ENCODE measurements at places on chromosomes 2 and 18.

DNA sequence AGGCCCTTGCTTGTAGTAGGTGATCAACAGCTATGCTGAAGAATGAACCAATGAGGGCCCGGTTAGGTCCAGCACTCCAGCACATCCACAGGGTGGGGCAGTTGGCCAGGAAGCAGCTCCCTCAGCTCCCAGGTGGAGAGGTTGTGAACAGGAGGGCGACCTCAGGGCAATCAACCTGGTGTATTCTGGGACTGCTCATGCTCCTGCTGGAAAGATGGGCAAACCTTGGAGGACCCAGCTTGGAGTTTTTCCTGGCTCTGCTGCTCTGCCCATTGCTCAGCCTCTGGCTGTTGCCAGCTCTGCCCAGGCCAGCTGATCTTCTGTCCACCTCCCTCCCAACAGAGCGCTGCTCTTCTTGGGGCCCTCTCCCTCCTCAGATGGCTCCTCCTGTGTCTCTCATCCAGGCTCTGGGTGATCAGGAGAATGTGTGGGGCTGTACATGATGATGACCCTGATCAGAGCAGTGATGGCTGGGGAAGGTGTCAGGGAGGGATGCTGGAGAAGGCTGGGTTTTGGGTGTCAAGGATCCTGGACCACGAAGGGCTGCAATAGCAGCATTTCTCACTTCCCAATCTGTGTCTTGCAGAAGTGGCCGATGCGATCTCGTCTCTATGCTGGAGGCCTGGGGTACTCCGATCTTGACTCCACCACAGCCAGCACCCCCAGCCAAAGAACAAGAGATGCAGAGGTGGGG is 3.4 kb downstream of the TCF23 start:
- H3K4me1 ChIP-seq = no peaks in the 10 kb centered on the region
- no peaks in the 10 kb centered on the region for H3K36me3 ChIP-seq
- DNase-seq = no peak
- H3K27me3 ChIP-seq = no peaks in the 10 kb centered on the region

DNA sequence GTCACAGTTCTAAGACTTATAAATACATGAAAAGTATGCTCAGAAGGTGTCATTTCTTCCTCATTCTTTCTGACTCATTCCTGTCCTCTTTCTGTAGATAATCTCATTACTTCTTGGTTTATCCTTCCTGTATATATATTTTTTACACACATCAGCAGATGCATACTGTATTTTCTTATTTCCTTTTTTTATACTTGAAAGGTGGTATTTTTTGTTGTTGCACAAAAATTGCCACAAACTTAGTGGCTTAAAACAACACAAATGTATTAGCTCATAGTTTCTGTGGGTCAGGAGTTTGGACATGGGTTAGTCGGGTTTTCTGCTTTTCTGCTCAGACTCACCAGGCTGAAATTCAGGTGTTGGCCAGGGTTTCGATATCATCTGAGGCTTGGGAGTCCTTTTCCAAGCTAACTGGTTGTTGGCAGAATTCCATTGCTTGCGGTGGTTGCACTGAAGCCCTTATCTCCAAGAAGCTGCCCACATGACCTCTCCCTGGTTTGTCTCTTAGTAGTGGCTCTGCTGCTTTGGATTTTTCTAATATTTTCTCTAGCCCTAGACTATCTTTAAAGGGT is 162.6 kb downstream of the FMNL2 start:
- H3K4me3 ChIP-seq = no peak overlapping the region
- no peaks in the 10 kb centered on the region for H3K36me3 ChIP-seq
- H3K27ac ChIP-seq = no peak overlapping the region

DNA sequence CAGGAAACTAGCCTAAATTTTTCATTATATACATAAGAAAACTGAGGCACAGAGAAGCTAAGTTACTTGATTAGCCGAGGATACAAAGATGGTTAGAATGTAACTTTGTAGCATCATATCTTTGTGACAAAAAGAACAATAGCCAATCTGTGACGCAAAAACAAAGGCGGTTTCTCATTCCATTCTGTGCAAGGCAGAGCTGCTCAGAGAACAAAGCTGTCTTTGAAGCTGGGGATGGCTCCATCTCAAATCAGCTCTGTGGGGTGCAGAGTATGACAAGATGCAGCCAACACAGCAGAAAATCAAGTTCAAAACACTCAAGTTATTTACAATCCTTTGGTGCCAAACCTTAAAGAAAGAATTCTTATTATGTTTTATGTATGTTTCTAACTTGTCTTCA is 81.9 kb upstream of the VWC2L start:
- H3K36me3 ChIP-seq = no peaks in the 10 kb centered on the region
- H3K27me3 ChIP-seq = no peaks in the 10 kb centered on the region
- no peak overlapping the region for H3K27ac ChIP-seq
- DNase-seq = no peak
- no peaks in the 10 kb centered on the region for H3K4me1 ChIP-seq
- no peak overlapping the region for H3K4me3 ChIP-seq

- no peaks in the 10 kb centered on the region for H3K27me3 ChIP-seq
- H3K36me3 ChIP-seq = no peaks in the 10 kb centered on the region
- H3K27ac ChIP-seq = no peak overlapping the region
- DNase-seq = no peak
- H3K4me3 ChIP-seq = no peak overlapping the region
Measured at GRCh38 chr2:134079373-134079772, 174.5 kb upstream of the MGAT5 start.

GRCh38 chr18:59657012-59657411 is 40.2 kb downstream of the CCBE1 start:
- peaks cover 4% of the 10 kb centered on the region for H3K4me1 ChIP-seq
- no peak overlapping the region for H3K27ac ChIP-seq
- no peak for DNase-seq
- no peaks in the 10 kb centered on the region for H3K36me3 ChIP-seq
- H3K27me3 ChIP-seq = no peaks in the 10 kb centered on the region

DNA sequence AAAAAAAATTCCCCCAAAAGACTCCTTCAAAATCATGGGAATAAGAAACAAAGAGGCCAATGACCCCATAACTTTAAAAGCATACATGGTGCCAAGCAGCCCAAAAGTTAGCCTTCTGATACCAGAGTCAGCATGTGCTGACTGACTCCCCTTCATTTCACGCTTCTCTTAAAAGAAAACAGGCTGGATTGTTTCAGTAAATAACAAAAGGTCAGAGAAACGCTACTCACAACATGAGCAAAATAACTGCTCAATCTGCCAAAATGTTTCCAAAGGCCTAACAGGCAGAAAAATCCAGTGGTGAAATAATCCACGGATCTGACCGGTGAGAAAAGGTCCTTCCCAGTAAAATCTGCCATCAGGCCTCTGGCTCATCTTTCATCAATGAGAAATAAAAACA is 71.6 kb downstream of the BCL2 start:
- no peak overlapping the region for H3K4me3 ChIP-seq
- no peak for DNase-seq
- H3K27ac ChIP-seq = no peak overlapping the region

DNA sequence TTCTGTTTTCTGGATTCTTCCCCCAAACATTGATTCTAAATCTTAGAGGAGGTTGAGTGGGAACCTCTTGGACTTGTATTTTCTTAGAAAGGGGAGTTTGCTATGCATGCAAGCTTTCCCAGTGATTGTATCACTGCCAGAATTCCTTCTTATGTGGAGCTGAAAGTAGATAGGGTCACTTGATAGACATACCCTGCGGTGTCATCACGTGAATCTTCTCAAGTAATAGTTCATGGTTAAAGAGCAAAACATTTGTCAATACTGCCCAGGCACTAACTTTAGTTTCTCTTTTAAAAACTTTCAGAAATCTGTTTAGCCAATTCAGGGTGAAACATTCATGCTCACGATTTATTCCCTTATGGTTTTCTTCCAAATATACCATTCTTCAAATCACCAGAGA is 6.4 kb downstream of the PMAIP1 start:
- no peak for DNase-seq
- no peaks in the 10 kb centered on the region for H3K36me3 ChIP-seq
- no peaks in the 10 kb centered on the region for H3K4me1 ChIP-seq
- no peak overlapping the region for H3K4me3 ChIP-seq

DNA sequence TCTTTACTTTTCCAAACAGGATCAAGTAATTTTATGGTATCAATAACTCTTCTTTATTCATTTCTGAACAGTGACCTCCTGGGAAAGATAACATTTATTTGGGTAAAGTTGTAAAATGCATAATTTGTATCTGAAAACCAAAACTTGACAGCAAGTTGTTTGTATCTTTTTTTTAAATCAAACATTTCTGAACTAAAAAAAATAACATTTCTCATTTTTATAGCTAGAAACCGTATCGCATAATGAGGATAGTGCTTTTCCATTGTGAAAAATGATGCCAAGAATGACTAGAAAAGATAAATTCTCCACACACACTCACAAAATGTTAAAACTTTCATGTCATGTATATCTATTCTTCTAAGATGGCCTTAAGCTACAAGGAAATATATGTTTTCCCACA is 578.2 kb downstream of the RIT2 start:
- no peaks in the 10 kb centered on the region for H3K27me3 ChIP-seq
- H3K36me3 ChIP-seq = no peaks in the 10 kb centered on the region
- no peak for DNase-seq
- H3K4me1 ChIP-seq = no peaks in the 10 kb centered on the region
- H3K27ac ChIP-seq = no peak overlapping the region

GRCh38 chr2:207625014-207625907 is at the start of gene METTL21A:
Gene METTL21A (minus strand): TSS chr2:207625394. CDS start chr2:207624375, 1,019 bp downstream.
- H3K4me3 ChIP-seq = peak within 1 kb of the TSS; percentile 88
- H3K36me3 ChIP-seq = peaks cover 8% of the 10 kb centered on the region
- peak within 1 kb of the TSS; percentile 91 for H3K27ac ChIP-seq
- peak; percentile 97 for DNase-seq

GRCh38 chr2:63651861-63652651 is 63.3 kb downstream of the MDH1 start:
- no peaks in the 10 kb centered on the region for H3K4me1 ChIP-seq
- no peak for DNase-seq
- H3K27ac ChIP-seq = no peak overlapping the region
- H3K27me3 ChIP-seq = no peaks in the 10 kb centered on the region
- H3K4me3 ChIP-seq = no peak overlapping the region

- H3K36me3 ChIP-seq = no peaks in the 10 kb centered on the region
- DNase-seq = peak; percentile 36
- no peak overlapping the region for H3K27ac ChIP-seq
- H3K4me3 ChIP-seq = no peak overlapping the region
- no peaks in the 10 kb centered on the region for H3K4me1 ChIP-seq
- no peaks in the 10 kb centered on the region for H3K27me3 ChIP-seq
Measured at GRCh38 chr2:128601298-128602037, 282.8 kb upstream of the HS6ST1 start.

GRCh38 chr2:173545364-173545763 is 190.7 kb downstream of the CDCA7 start:
- DNase-seq = no peak
- H3K4me3 ChIP-seq = no peak overlapping the region
- H3K27ac ChIP-seq = no peak overlapping the region
- no peaks in the 10 kb centered on the region for H3K36me3 ChIP-seq
- H3K4me1 ChIP-seq = no peaks in the 10 kb centered on the region
